ENCODE measurements at places on chromosomes 12 and 14. TPM values are rescaled to one million over a fixed set of nuclear protein-coding genes. Genes with fewer than 3 reads are reported as not detected.

The GNPNAT1 gene
- total RNA-seq: 10.9 TPM

GRCh38 chr12:98402091-98402490 is 113.3 kb upstream of the TMPO start:
- no peak for DNase-seq

DNA sequence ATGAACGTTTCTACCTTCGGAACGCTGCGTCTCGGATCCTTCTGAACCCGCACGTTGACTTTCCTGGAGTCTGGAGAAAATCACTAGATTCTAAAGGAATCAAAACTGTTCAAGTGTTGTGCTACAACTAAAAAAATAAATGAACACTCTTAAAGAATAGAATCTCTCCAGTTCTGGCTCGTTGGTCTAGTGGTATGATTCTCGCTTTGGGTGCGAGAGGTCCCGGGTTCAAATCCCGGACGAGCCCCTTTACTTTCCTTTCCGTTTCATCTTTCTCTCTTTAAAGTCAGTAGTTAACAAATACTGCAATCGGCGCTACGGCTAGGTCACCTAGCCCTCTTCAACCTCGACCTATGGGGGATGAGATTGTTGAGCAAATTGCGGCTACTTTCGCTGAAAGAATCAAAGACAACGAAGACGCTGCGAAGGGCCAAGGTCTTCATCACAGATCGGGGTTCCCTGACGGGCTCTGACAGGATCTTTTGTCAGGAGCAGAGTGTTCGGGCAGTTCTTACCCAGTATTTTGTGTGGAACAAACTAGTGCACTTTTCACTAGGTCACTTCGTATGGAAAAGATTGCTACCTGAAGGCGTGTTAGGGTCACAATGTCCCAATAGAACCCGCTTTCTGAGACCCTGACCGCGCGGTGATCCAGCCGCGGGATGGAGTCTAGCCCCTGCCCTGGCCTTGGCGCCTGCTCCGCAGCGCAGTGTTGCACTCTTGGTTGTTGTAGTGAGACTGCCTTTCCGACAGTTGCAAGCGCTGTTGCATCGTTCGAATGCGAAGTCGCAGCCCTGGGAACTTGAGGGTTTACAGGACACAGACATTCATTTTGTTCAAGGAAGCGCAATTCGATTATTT is 8.4 kb downstream of the OR6S1 start:
- no peak for DNase-seq

- no peak for DNase-seq
Observed at GRCh38 chr12:62722971-62723680, 211.8 kb downstream of the PPM1H start.

The JAG2 gene
- 17.9 TPM for total RNA-seq

DNA sequence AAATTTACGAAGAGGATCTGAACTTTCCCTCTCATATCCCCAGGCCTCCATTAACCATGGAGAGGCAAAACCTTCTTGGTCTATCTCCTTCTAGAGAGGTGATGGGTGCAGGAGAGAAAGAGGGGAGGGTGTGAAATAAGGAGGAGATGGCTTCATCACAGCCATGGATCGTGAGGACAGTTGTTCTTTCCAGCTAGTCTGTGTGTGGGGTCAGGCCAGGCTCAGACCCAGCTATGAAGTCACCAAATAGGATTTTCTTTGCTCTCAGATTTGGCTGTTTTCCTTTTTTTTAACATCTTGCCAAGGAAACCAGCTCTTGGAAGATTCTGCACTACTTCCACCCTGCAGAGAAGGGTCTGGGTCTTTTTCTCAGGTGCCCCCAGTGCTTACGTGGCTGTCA is 64.9 kb upstream of the FAM181A start:
- no peak for DNase-seq

DNA sequence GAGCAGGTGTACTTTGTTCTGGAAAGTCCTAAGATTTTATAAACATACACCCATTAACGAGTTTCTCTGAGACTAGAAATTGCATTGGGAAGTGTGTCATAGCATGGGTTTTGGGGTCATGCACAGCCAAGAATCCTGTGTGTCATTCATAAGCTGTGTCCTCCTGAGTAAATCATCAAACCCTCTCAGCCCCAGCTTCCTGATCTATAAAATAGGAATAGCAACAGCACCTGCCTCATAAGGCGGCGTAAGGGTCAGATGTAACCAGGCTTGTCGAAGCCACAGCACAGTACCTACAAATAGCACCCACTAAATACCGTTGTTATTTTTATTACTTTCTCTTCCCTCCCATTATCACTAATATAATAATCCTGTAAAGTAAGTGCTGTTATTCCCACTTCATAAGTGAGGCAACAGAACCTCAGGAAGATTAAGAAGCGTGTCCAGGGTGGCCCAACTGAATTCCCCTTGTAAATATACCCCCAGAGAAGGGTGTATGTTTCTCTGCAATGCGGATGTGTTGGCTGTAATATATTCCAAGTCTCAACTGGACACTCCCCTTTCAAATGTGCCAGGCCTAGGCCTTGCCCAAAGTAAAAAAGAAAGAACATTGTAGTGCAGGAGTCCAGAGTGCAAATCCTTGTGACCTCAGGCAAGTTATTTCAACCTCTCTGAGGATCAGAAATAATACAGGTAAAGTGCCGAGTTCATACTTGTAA is 188.3 kb upstream of the BCL2L14 start:
- no peak for DNase-seq

DNA sequence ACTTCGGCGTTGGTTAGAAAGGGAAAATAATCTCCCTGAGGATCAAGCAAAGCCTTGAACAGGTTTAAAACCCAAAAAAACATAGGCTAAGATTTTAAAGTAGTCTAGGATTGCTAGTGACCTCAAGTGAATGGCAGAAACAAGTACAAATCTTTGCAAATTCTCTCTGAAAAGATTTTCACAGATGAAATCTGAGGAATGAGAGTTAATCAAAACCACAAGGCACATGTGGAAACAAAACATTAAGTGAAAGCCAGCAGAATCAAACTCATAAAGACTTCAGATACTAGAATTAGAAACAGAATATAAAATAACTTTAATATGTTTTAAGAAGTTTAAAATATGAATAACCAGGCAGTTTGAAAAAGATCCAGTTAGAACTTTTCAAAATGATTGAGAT is 52.2 kb upstream of the CFL2 start:
- no peak for DNase-seq

The SPTB gene
- 554 TPM for total RNA-seq

The LRP10 gene
- 31.1 TPM for total RNA-seq

- no peak for DNase-seq
Observed at GRCh38 chr14:98328496-98328895, 943.5 kb downstream of the BCL11B start.

The GPR132 gene
- total RNA-seq: 0.10 TPM

The TSHR gene
- not detected for total RNA-seq

- DNase-seq: no peak
Observed at GRCh38 chr12:43143278-43143677, 408.7 kb downstream of the ADAMTS20 start.

DNA sequence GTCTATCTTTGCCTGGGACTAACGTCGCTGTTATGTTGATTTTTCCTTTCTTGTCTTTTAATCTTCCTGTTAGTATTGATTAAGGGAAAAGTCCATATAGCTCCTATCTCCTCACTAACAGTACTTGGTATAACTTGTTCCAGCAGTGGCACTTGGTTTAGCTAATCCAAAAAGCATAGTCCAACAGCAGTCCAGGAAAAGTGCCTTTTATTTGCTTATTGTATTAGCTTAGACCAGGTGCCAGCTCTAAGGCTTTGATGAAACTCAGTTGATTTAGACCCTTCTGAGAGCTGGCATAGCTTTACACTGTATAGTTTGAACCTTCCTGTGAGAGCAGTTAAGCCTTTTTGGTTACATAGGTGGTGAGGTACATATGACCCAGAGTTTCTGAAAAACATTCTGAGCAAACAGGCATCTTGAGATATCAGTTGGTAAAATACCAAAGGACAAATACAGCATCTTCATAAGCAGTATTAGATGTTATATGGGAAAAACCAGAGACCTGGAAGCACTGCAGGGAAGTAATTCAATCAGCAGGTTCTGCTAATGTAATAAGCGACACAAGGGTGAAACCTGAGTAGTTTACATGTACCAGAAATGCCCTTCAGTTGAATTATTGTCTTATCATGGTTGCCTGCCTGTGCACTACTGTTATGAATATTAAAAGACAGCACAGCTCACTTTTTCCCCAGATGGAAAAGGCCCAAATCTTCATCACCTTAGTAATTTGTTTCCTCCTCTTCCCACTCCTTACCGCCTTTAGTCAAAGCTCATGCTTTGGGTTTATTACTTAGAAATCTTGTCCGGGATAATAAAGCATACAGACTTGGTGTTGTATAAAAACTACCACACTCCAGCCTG is 13.0 kb downstream of the PELI2 start:
- no peak for DNase-seq

Data from gastrocnemius medialis (tissue), 4 donors.